ENCODE measurements at places on chromosomes 3 and 15. TPM values are rescaled to one million over a fixed set of nuclear protein-coding genes. Genes with fewer than 3 reads are reported as not detected.

GRCh38 chr3:142892714-142893113 is 3.8 kb upstream of the PCOLCE2 start:
- H3K27ac ChIP-seq = no peak overlapping the region
- no peaks in the 10 kb centered on the region for H3K27me3 ChIP-seq
- no peak overlapping the region for H3K4me3 ChIP-seq
- H3K4me1 ChIP-seq = peaks cover 8% of the 10 kb centered on the region

GRCh38 chr3:117853923-117854668 is 1144.5 kb downstream of the TUSC7 start:
- H3K27ac ChIP-seq = no peak overlapping the region
- DNase-seq = no peak
- no peaks in the 10 kb centered on the region for H3K36me3 ChIP-seq
- peaks cover 13% of the 10 kb centered on the region for H3K27me3 ChIP-seq

DNA sequence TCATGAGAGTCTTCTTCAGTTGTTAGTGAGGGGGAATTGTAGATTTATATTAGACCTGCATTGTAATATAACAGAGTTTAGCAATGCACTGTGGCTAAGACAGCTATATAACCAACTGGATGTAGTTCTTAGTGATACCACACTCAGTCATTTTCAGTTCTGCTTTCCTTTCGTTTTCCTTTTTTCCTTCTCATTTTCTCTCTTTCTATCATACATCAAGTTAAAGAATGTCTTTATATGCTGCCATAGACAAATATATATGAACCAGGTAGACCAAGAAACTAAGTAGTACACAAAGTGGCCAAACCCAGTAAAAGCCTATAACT is 43.7 kb upstream of the CD47 start:
- no peak overlapping the region for H3K27ac ChIP-seq
- no peak for DNase-seq
- no peak overlapping the region for H3K4me3 ChIP-seq
- H3K36me3 ChIP-seq = no peaks in the 10 kb centered on the region

- no peak overlapping the region for H3K4me3 ChIP-seq
- no peak overlapping the region for H3K27ac ChIP-seq
- no peaks in the 10 kb centered on the region for H3K36me3 ChIP-seq
- H3K27me3 ChIP-seq = no peaks in the 10 kb centered on the region
Measured at GRCh38 chr3:177703788-177704187, 506.5 kb upstream of the TBL1XR1 start.

DNA sequence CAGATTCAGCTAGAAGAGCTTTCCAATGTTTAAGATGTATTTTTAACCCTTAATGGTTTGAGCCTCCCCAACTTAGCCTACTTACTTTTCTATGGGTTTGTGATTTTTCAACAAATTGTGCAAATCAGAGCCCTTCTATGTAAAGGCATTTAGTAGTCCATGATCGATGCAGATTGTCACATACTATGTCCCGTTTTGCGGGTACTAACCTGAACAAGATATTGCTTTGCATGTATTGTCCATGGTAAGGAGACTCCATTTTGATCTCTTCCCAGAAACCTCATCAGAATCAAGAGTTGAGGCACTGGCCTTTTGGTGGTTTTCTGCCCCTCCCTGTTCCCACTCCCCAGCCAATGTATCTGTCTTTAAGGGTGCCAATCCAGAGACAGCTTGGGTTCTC is 60.8 kb downstream of the ETV5 start:
- no peaks in the 10 kb centered on the region for H3K4me1 ChIP-seq
- DNase-seq = no peak
- H3K4me3 ChIP-seq = no peak overlapping the region
- H3K36me3 ChIP-seq = peaks cover 50% of the 10 kb centered on the region
- H3K27ac ChIP-seq = no peak overlapping the region
- no peaks in the 10 kb centered on the region for H3K27me3 ChIP-seq

DNA sequence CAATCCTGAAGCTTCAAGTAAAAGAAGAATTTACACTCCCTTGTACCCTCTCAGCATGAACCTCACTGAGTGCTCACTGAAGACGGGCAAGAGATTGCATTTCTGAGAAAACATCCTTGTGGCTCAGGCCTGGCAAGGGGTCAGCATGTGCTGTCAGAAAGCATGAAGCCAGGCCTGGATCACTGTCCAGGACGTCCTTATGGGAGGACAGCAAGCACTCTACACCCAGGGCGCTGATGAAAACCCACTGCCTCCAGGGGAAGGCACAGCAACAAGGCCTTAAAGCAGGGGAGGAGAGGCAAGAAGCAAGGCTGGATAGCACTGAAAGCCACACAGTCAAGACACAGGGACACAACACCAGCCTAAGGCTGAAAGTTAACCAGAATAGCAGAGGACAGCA is 315.4 kb downstream of the OCA2 start:
- H3K27ac ChIP-seq = no peak overlapping the region
- H3K36me3 ChIP-seq = no peaks in the 10 kb centered on the region
- DNase-seq = no peak
- no peak overlapping the region for H3K4me3 ChIP-seq
- no peaks in the 10 kb centered on the region for H3K27me3 ChIP-seq

DNA sequence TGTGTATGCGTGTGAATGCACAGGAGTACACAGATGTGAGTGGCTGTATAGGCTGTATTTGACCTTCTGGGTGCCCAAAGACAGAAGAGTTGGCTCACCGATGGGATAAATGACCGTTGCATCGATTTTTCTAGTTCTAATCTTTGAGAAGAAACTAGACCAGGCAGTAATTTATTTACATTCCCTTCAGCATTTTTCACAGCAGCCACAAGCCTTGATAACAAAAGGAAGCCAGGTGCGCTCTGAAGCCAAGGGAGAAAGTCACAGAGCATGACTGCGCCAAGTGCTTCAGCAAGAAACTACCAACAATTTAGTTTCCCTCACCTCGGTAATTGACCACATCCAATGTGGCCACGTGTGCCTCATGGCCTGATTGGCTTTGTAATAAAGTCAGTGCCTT is 5.9 kb upstream of the FAM3D start:
- no peak for DNase-seq
- no peak overlapping the region for H3K4me3 ChIP-seq
- H3K27me3 ChIP-seq = peaks cover 49% of the 10 kb centered on the region
- H3K36me3 ChIP-seq = no peaks in the 10 kb centered on the region
- no peak overlapping the region for H3K27ac ChIP-seq

DNA sequence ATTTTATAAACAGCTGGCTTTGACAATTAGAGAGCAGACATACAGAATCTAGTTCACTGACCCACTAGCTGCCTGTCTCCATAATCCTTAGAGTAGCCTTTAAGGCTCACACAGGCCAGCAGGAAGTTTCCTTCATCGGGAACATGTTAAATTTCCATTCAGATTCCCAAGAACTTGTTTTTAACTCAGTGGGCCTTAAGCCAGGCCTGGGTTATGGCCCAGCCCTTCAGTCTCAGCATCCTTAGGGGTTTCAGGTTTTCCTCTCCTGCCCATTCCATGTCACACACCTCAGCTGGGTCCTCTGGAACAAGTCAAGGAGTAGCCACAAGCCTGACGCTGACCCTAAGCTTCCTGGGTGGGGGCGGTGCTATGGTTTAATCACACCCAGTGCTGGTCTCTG is 15.0 kb downstream of the CDAN1 start:
- no peak overlapping the region for H3K4me3 ChIP-seq
- peaks cover 31% of the 10 kb centered on the region for H3K36me3 ChIP-seq
- H3K27me3 ChIP-seq = no peaks in the 10 kb centered on the region
- DNase-seq = no peak

GRCh38 chr3:66816090-66816761 is 181.9 kb upstream of the KBTBD8 start:
- no peak overlapping the region for H3K27ac ChIP-seq
- H3K4me1 ChIP-seq = peaks cover 9% of the 10 kb centered on the region
- H3K27me3 ChIP-seq = peaks cover 13% of the 10 kb centered on the region
- no peak overlapping the region for H3K4me3 ChIP-seq
- no peak for DNase-seq

DNA sequence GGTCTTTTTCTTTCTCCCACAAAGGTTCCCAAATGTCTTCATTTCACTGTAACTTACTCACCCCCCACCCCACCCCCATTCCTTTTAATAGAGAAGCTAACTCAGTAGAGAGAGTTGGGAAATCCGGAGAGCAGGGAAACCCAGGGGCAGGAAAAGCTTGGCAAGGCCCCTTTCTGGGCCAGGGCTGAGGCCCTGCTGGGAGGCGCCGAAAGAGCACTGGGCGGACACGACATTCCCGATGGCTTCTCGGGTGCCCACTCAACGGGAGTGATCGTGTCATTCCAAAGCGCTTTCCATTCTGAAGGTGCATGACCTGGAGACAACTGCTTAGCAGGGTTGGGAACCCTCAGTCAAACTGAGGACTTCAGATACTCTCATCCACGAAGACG is 1.6 kb upstream of the DALRD3 start:
- H3K4me1 ChIP-seq = peaks cover 40% of the 10 kb centered on the region
- peak overlapping the region; percentile 90 for H3K4me3 ChIP-seq
- H3K27ac ChIP-seq = peak overlapping the region; percentile 94
- DNase-seq = no peak

The CYP1A1 gene
- total RNA-seq = 0.18 TPM

The LCTL gene
- total RNA-seq = not detected

The P2RY1 gene
- total RNA-seq = 0.67 TPM

The ZBBX gene
- total RNA-seq = not detected

The CKMT1B gene
- total RNA-seq = not detected

The HTR3C gene
- total RNA-seq = not detected

The CA12 gene
- 0.76 TPM for total RNA-seq

The ARL14 gene
- total RNA-seq = not detected

Measured in osteocyte (in vitro differentiated cells).